Mammary epithelial cell (primary cell): ENCODE measurements at places on chromosomes 2 and 18. TPM values are rescaled to one million over a fixed set of nuclear protein-coding genes. Genes with fewer than 3 reads are reported as not detected.

Gene MATN3
- 3.5 and 4.8 TPM in 2 replicates for total RNA-seq

Gene AQP12B
- total RNA-seq, result not detected

Gene ANKRD30B
- total RNA-seq, result not detected

Gene KLF11
- total RNA-seq, result 5.9 and 8.9 TPM in 2 replicates

Gene LCT
- total RNA-seq, result not detected

Gene ANKRD62
- total RNA-seq, result not detected

Gene SLC19A3
- 0.35 TPM in 1 of 2 replicates, not detected in the other for total RNA-seq

Gene PAX8
- 3.3 TPM for total RNA-seq

Gene LRRTM1
- total RNA-seq, result not detected

Gene TBR1
- total RNA-seq, result under 0.01 TPM

Gene CACNB4
- total RNA-seq, result 0.17 TPM

Gene DGUOK
- 56.3 TPM for total RNA-seq

Gene LRATD1
- 14.8 TPM for total RNA-seq

Gene INPP5D
- total RNA-seq, result 80.4 and 135 TPM in 2 replicates

Gene MRPL19
- total RNA-seq, result 30.3 TPM

Gene CDH7
- total RNA-seq, result not detected

Gene KRTCAP3
- total RNA-seq, result 3.0 and 6.5 TPM in 2 replicates

Gene ERICH2
- 2.4 and 7.2 TPM in 2 replicates for total RNA-seq

Gene KLHL14
- total RNA-seq, result not detected
